ENCODE measurements at places on chromosomes 16 and 17.

DNA sequence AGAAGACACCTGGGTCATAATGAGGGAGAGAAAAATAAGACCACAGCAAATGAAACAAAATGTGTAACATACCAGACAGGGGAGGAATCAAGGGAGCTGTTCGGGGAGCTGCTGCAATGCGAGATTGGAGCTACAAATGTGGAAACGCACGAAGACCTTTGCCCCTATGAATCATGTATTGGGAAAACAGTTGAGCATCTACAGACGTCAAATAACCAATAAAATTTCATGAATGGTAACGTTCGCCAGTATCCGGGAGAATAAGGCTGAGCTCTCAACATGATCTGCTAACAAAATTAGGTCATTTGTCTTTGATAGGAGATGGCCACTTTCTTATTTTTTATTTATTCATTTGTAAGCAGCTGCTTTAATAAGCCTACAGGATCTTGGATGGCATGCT is 486.2 kb upstream of the RBFOX1 start:
- no peak for DNase-seq

DNA sequence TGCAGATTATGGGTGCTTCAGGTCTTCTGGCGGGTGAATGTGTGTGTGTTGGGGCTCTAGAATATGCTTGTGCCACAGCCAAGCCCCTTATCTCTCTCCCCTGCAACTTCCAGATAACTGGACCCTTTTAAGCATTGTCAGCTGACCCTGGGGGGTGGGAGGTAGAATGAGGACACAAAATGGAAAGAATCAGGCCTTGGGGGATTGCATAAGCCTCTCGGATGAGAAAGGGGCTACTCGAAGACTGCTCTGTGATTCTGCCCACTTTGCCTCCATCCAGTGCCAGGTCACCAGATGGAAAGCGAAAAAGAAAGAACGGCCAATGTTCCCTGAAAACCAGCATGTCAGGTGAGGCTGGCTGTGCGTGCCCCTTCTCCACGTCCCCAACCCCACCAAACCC is 13.8 kb downstream of the THRA start:
- DNase-seq: no peak

GRCh38 chr17:35344262-35344661 is 29.2 kb downstream of the SLFN11 start:
- DNase-seq: no peak

GRCh38 chr17:9148905-9149525 is 127.7 kb downstream of the NTN1 start:
- no peak for DNase-seq

- DNase-seq: no peak
Observed at GRCh38 chr16:4056161-4057105, 59.8 kb downstream of the ADCY9 start.
